A172 (cell line): ENCODE measurements at places on chromosomes 2 and 18. TPM values are rescaled to one million over a fixed set of nuclear protein-coding genes. Genes with fewer than 3 reads are reported as not detected.

The MYO7B gene
- 1.6 and 6.1 TPM in 2 replicates for total RNA-seq

DNA sequence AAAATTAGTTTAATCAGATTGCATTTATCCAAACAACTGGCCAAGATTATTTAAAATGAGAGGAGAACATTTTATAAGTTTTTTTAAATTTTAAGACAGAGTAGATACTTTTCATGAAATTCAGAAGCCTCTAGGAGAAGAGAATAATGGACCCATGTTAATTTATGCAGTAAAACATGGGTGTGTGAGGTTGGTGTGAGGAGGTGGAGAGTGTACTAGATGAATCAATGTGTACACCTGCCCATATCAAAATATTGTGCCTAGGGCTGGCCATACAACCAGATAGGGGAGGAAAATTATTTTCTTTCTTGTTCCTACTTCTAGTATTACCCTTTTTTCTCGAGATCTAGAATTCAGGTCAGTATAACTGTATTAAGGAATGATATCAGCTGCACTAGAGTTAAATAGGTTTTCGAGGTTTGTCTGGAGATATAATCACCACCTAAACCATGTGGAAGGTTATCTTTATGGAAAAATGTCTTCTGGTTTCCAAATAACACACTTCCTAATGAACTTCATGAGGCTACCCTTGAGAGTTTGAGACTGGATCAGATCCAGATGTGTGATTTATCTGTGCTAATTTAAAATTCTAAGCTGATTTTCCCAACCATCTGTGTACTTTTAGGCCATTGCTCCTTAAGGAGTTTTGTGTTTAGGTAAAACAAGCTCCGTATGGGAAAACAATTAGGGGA is 37.6 kb downstream of the TMEM178A start:
- DNase-seq = no peak

DNA sequence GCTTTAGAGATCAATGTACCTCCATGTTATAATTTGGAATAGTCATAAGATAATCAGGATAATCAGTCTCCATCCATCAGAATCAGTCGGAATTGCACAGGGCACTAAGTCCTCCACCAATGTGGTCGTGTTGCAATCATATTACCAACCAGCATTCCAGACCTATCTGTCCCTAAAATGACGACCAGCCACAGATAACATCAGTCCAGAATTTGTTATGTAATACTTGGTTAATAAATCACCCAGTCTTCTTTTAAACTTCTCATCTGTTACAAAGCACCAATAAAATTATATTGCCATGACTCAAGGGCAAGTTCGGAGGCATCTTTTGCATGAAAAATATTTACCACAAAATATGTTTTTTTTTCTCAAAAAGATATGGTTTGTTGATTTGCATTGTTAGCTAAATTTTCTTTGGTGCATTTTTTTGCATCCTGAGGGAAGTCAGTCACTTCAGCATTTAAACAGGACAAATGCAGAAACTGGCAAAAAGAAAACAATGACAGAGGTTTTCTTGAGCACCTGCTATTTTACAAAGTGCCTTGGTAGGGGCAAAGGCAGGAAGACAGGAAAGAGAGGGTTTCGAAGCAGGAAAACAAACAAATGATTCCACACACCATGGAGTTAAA is 29.3 kb downstream of the PIEZO2 start:
- DNase-seq = peak; percentile 56

DNA sequence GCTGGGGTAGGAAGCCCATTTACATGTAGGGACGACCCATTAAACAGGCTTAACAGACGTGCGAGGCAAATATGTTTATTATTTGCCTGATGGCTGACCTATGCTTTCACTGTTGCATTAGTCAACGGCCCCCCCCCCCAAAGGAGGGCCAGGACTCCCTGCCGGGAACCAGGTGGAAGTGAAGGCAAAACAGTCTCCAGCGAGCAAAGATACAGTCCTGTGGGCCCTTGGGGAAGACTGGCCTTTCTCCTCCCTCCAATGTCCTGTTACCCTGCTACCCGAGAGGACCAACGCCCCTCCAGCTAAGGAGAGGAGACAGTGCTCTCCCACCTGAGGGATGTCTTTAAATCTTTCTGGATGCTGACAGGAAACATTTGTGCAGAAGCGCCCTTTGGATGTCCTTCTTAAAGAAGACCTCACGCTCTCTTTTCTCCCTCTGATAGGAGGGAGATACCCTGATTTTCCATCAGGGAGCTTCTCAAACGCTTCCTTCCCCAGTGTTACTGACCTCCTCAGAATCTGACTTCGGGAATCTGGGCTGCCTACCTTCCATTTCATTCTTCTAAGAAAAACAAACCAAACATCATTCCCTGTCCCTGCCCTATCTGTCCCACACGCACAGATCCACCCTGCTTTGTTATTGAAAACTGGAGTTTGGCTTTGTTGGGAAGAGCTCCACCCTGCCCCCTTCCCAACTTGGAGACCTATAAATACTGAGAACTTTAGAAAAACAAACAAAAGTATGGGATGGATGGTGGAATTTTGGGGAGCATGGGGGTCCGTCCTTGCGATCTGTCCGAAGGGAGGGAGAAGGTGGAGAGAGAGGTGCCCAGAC is 135.9 kb upstream of the SIX3 start:
- no peak for DNase-seq

GRCh38 chr2:108591163-108591562 is 56.9 kb downstream of the LIMS1 start:
- DNase-seq = no peak

DNA sequence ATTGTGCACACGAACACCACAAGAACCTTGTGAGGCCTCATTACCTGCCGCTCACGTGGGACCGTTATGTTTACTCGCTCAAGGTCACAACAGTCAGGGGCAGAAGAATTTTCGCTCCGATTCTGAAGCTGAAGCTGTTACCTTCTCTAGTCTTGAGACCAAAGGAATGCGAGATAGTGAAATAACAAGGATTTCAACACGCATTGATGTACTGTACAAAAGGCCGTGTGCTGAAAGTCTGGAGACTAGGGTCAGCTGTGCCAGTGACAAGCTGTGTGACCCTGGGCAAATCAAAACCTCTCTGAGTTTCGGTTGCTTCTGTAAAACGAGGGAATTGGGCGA is 583 bp downstream of the NEMP2 start:
- DNase-seq = no peak

- no peak for DNase-seq
Measured at GRCh38 chr2:113979191-113980128, 89.6 kb downstream of the ACTR3 start.

The CHAC2 gene
- total RNA-seq = 22.5 and 30.9 TPM in 2 replicates

- no peak for DNase-seq
Measured at GRCh38 chr2:77834360-77835002, 312.3 kb upstream of the LRRTM4 start.
